ENCODE measurements at places on chromosomes 2 and 18.

- DNase-seq = no peak
Observed at GRCh38 chr2:159790323-159790722, 7.7 kb downstream of the CD302 start.

- DNase-seq = no peak
Observed at GRCh38 chr2:207801259-207801658, 31.6 kb upstream of the FZD5 start.

DNA sequence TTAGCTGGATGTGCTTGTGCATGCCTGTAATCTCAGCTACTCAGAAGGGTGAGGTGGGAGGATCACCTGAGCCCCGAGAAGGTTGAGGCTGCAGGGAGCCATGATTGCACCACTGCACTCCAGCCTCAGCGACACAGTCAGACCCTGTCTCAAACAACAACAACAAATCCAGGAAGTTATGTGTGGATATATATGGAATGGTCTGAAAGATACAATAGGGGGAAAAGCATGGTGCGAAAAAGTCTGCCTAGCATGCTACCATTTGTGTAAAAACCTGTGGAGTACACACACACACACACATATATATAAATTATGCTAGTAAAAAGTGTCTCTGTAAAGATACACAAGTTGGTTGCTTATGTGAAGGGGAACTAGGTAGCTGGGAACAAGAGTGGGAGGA lies 6.9 kb upstream of the HOXD1 start:
- DNase-seq = no peak

DNA sequence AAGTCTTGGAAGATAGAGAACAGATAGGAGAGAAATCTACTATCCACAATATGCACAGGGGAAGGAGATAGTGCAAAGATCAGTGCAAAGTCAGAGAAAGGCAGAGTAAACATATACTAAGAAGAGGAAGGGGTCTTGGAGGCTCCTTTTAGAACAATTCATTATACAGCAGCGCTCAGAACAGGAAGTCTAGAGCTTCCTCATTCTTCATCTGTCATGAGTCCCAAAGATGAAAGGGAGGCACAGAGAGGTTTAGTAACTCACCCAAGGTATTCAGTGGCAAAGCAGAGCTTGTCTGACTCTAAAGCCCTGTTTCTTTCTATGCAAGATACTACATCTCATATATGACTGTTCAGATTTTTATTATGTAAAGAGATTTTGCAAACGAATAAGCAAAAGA lies 1.4 kb downstream of the SP110 start:
- DNase-seq = no peak

All from activated T-helper 1 cell treated with Interleukin-2 at 50 U/mL for 16 hours (primary cell).